Caco-2 (cell line): ENCODE measurements at places on chromosomes 1 and 21.

DNA sequence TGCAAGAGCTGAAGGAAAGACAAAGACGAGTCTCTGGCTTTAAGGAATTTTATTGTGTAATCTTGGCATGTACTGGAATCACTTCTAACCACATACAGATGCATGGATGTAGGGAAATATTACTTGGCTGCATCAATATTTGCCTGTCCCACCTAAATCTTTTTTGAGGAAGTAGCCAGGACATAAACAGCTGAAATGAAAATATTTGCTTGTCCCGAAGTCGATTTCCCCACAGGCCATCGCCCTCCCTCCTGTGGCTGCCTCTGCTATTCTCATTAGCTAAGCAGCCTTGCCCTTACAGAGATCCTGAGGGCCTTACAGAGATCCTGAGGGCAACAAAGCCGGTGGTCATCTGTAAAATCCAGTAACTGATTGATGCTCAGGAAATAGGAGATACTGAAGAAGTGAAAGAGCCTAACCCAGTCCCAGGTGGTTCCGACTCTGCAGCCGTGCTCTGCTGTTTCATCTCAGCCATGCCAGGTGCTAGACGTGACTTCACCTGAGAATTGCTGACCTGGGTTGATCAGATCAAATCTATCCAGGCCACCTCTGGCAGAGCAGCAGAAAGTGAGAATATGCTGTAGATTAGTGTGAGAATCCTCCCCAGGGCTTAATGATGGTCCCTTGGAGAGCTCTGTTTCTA is 25.5 kb downstream of the MAN1C1 start:
- no peak for DNase-seq

DNA sequence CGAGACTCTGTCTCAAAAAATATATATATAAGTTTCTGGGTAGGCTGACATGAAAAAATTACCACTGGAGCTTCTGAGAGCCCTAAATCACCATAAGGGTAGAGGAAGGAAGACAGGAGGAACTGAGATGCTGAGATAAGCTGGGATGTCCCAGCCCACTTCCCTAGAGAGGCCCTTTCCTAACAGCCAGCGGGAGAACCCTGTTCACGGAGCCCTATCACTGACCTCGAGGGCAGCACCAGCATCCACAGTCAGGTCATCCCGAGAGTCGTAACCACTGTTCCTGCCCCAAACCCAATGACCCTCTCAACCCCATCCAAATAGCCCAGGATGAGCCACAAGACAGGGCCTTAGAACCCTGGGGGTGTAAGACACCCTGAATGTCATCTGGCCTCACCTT is 77.5 kb downstream of the CD34 start:
- no peak for DNase-seq

DNA sequence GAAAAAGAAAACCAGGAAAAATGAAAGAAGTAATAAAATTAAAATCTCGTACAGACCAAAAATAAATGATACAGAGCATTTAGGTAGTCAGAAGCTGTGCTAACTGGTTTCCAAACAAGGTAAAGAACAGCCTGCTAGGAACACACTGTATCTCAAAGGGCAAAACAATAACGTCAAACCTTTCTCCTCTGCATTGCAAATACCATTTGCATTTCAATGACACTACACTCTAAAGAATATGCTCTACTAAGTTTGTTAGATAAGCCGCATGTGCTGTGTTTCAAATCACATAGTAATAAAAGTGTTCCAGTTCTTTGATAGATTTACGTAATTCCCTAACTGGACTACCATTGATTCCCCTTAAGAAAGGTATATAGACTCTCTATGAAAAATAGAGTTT is 648.8 kb downstream of the PLA2G4A start:
- no peak for DNase-seq

GRCh38 chr1:12511128-12511484 is 106.9 kb downstream of the DHRS3 start:
- no peak for DNase-seq

DNA sequence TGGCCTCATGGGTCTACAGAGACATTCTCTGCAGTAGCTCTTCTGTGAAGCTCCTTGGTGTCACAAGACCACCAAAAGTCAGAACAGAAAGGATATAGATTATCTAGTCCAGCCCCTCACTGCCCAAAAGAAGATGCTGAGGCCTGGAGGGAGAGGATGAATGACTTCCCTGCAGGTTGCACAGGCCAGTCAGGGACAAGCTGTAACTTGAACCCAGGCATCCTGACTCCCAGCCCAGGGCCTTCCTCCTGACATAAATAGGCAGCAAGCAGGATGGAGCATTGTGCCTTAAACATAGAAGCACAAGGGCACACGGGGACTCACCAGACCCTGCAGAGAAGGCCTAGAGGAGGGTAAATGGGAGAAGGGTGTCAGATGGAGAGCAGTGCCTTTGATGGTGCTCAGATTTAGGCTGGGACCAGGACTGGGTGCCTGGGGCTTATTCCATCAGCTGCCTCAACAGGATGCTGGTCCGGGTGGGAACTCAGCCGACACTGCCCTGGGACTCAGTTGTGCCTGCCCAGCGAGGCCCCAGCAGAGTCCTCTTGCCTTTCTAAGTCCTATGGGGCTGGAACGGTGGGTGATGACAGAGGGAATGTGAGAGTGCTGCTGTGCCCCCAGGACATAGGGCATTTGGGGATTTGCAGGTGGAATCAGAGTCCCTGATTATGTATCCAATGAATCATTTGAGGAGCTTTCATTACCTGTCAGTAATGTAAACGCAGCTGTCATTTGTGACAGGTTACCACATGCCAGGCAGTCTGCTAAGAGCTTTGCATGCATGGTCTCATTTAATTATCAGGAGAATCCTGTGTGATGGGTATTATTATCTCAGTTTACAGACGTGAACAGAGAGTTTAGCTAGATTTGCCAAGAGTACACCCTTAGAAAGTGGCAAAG is 13.2 kb downstream of the S100A7A start:
- DNase-seq = no peak

DNA sequence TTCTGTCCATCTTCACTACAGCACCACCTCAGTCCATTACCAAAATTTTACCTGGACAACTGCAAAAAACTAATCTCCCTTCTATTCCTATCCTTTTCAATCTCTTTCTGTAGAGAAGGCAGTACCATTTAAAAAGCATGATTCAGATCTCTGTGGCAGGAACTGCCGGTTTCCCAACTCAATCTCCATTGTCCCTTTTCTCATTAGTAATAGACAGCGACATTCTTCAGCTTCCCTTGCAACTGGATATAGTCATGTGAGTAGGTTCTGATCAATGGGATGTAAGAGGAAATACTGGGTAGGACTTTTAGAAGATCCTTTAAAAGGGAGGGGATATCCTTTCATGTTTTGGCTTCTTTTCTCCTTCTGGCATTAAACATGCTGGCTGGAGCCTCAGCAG is 74.9 kb downstream of the ADCY10 start:
- DNase-seq = no peak

- DNase-seq = no peak
These were observed 22.3 kb downstream of the STYXL2 start for GRCh38 chr1:167116174-167116573.

DNA sequence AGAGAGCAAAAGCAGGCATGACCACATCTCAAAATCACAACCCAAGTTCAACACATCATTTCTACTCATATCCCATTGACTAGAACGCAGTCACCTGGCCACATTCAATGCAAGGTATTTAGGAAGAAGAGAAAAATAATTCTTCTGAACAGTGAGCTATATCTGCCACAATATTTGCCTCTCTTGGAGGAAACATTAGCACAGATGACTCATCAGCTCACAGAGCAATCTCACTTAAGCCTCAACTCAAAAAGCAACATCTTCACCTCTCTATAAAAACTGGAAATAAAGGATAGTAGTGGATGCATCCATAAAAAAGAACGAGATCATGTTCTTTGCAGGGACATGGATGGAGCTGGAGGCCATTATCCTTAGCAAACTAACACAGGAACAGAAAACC is 143.9 kb upstream of the FMN2 start:
- no peak for DNase-seq

- DNase-seq = no peak
These were observed 6.3 kb downstream of the PATJ start for GRCh38 chr1:61748566-61748965.
